GM23248 (cell line): ENCODE measurements at places on chromosomes 11 and 22. TPM values are rescaled to one million over a fixed set of nuclear protein-coding genes. Genes with fewer than 3 reads are reported as not detected.

- H3K4me3 ChIP-seq = no peak overlapping the region
- DNase-seq = no peak
- H3K36me3 ChIP-seq = no peaks in the 10 kb centered on the region
- no peak overlapping the region for H3K27ac ChIP-seq
- 0 out of 2 replicates have a peak, but pooled peaks cover 7% of the 10 kb centered on the region for H3K4me1 ChIP-seq
- no peaks in the 10 kb centered on the region for H3K27me3 ChIP-seq
Measured at GRCh38 chr11:106302416-106302815, 225.0 kb downstream of the AASDHPPT start.

DNA sequence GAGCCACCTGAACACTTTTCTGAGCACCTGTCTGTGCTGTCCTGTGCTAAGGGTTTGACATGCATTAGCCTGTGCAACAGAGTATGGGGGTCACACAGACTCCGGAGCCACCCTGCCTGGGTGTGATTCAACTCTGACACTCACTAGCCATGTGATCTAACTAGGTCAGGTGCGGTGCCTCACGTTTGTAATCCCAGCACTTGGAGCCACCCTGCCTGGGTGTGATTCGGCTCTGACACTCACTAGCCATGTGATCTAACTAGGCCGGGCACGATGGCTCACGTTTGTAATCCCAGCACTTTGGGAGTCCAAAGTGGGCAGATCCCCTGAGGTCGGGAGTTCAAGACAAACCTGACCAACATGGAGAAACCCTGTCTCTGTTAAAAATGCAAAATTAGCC, 11.4 kb downstream of the UBE2L6 start:
- peaks cover 30% of the 10 kb centered on the region; the same call in 1 of the 2 replicates for H3K36me3 ChIP-seq
- no peaks in the 10 kb centered on the region for H3K4me1 ChIP-seq
- H3K27ac ChIP-seq = no peak overlapping the region
- no peak for DNase-seq
- no peaks in the 10 kb centered on the region for H3K27me3 ChIP-seq

TPBGL gene
- not detected in 2 replicates for total RNA-seq

DNA sequence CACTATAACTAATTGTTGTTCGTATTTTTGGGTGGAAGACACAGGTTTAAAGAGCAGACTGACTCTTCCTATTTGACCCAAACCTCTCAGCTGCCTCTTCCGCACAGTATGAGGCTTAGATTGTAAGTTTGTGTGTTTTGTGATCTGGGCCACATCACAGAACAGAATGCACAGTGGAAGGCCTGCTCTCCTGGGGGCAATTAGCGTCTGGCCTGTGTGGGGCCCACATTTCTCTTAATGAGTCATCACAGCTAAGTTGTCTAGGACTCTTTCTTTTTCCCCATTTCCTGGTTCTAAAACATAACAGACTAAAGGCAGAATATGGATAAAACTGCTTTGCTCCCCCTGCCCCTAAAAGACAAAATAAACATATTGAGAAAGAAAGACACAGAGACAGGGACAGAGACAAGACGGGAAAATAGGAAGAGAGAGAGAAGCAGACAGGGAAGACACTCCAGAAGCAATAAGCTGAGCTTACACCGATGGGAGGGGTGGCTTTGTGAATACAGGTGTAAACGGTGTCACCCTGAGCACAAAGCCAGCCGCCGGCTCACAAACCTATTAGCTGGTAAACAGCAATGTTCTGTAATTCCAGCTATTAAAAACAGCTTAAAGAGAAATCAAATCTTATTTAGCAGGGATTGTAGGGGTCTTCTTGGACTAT, 127.4 kb upstream of the OPCML start:
- no peak overlapping the region for H3K27ac ChIP-seq
- H3K27me3 ChIP-seq = no peaks in the 10 kb centered on the region
- H3K4me1 ChIP-seq = no peaks in the 10 kb centered on the region
- DNase-seq = no peak

- no peak overlapping the region for H3K4me3 ChIP-seq
- no peak for DNase-seq
- peaks cover 52% of the 10 kb centered on the region for H3K27me3 ChIP-seq
Measured at GRCh38 chr22:22584722-22585121, 25.7 kb upstream of the PRAME start.

DNA sequence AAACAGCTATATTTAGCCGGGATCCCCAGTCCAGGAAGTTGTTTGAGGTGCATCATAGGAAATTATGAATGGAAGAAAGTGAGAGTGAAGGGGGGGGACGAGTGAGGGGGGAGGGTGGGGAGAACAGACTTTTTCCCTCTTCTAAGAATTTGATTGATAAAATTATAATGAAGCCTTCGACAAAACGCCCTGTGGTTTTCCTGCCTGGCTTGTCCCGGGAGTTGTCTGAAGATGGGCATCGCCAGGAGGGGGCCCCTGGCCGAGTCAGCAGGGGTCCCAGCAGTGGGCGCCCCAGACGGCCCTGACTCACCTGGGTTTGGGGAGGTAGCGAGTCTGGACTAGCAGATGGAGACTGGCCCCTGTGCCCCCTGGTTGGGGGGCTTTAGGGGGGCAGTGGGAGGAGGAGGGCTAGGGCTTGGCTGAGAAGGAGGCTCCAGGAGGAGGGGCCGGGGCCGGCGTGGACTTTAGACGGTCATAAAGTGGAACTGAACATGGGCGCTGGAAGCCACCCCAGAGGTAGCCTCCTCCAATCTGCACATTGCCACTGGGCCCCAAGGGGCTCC, 336 bp upstream of the LIF start:
- H3K4me1 ChIP-seq = peaks cover 21% of the 10 kb centered on the region
- no peaks in the 10 kb centered on the region for H3K36me3 ChIP-seq
- H3K4me3 ChIP-seq = peak overlapping the region; percentile 83
- H3K27ac ChIP-seq = no peak overlapping the region

SLC15A3 gene
- total RNA-seq = 0.51 and 2.2 TPM in 2 replicates

GRCh38 chr11:110472858-110473257, 43.1 kb downstream of the FDX1 start:
- no peaks in the 10 kb centered on the region for H3K36me3 ChIP-seq
- H3K4me1 ChIP-seq = peaks cover 22% of the 10 kb centered on the region
- no peak overlapping the region for H3K4me3 ChIP-seq

- peaks cover 64% of the 10 kb centered on the region for H3K4me1 ChIP-seq
- DNase-seq = no peak
- no peaks in the 10 kb centered on the region for H3K27me3 ChIP-seq
- no peak overlapping the region for H3K4me3 ChIP-seq
Measured at GRCh38 chr22:36336246-36337182, 51.3 kb downstream of the MYH9 start.

DNA sequence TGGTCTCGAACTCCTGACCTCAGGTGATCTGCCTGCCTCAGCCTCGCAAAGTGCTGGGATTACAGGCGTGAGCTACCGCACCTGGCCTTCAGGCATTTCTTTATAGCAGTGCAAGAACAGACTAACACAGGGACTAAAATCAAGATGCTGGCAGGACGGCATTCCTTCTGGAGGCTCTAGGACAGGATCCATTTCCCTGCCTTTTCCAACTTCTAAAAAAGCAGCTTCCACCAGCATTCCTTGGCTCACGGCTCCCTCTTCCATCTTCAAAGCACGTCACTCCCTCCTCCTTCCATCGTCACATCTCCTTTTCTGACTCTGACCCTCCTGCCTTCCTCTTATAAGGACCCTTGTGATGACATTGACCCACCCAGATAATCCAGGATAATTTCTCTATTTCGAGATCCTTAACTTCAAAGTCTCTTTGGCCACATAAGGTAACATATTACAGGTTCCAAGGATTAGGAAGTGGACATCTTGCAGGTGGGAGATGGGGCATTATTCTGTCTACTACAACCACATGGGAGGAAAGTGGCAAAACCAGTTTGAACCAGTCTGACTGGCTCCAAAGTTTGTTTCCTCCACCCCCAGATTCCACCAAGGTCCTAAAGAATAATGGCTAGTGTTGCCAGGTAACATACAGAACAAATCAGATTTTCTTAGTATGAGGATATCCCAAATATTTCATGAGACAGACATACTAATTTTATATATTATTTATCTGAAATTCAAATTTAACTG, 172.5 kb downstream of the MN1 start:
- H3K36me3 ChIP-seq = no peaks in the 10 kb centered on the region
- DNase-seq = no peak
- H3K4me1 ChIP-seq = no peaks in the 10 kb centered on the region
- no peak overlapping the region for H3K4me3 ChIP-seq

RTN4RL2 gene
- total RNA-seq = 0.32 TPM in 1 of 2 replicates, not detected in the other

- no peaks in the 10 kb centered on the region for H3K27me3 ChIP-seq
- H3K4me1 ChIP-seq = no peaks in the 10 kb centered on the region
- H3K36me3 ChIP-seq = no peaks in the 10 kb centered on the region
- no peak for DNase-seq
Measured at GRCh38 chr11:115423728-115424459, 80.3 kb downstream of the CADM1 start.

DNA sequence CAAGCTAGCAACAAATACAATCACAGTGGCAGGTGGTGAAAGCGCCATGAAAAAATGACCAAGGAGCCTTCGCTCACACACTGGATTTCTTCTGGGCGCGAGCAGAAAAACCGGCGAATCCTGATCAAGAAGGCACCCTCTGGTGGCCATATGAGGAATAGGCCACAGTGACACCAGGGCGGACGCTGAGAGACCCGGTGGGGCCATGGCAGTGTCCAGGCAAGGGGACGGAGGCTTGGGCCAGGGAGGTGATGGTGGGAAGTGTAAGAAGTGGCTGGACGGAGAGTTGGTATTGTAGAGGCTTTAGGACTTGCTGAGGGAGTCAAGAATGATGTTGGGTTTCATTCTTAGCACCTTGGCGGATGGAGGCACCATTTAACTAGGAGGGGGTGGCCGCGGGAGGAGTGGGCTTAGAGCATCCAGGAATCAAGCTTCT, 16.9 kb upstream of the RAC2 start:
- no peak overlapping the region for H3K27ac ChIP-seq
- H3K27me3 ChIP-seq = no peaks in the 10 kb centered on the region
- H3K36me3 ChIP-seq = no peaks in the 10 kb centered on the region
- H3K4me1 ChIP-seq = 0 out of 2 replicates have a peak, but pooled peaks cover 3% of the 10 kb centered on the region
- peak; percentile 78 for DNase-seq

DNA sequence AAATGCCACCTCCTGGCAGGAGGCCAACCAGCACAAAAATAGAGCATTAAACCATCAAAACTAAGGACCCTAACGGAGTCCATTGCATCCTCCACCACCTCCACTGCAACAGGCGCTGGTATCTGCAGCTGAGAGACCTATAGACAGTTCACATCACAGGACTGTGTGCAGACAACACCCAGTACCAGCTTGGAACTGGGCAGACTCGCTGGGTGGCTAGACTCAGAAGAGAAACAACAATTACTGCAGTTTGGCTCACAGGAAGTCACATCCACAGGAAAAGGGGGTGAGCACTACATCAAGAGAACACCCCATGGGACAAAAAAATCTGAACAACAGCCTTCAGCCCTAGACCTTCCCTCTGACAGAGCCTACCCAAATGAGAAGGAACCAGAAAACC, 11.6 kb upstream of the TMEM45B start:
- H3K27ac ChIP-seq = no peak overlapping the region
- H3K27me3 ChIP-seq = peaks cover 56% of the 10 kb centered on the region
- H3K4me1 ChIP-seq = no peaks in the 10 kb centered on the region
- DNase-seq = no peak
- no peak overlapping the region for H3K4me3 ChIP-seq

DNA sequence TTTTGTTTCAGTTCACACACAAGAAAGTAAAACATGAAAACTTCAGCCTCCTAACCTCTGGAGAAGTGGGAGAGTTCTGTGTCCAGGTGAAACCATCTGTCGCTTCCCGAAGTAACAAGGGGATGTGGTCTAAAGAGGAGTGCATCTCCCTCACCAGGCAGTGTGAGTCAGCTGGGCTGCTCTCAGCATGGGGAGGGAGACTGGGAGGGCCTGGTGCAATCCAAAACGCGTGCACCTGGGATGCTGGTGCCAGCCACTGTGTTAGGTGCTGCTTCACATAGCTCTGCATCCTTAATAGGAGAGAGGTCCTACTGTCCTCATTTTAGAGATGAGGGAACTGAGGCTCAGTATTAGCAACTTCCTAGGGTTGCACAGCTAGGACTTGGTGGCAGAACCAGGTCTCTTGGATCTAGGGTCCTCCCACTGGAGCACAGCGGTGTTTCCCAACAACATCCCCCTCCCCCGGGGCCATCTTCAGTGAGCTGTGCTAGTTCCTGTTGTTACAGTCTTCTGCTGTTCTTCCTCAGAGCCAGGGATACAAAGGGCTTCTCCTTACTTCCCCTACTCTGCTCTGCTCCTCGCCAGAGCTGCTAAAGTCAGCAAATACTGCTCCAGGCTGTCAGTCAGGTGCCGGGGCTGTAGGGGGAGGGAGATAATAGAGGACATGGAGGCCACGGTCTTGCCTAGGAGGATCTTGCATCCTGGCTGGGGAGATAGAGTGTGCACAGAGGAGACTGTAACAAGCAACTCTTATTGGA, 8.0 kb downstream of the IL10RA start:
- no peaks in the 10 kb centered on the region for H3K36me3 ChIP-seq
- H3K27ac ChIP-seq = no peak overlapping the region
- no peaks in the 10 kb centered on the region for H3K27me3 ChIP-seq
- no peaks in the 10 kb centered on the region for H3K4me1 ChIP-seq
